ENCODE measurements at places on chromosomes 5 and 9. TPM values are rescaled to one million over a fixed set of nuclear protein-coding genes. Genes with fewer than 3 reads are reported as not detected.
A peak's percentile ranks its signal among the peaks of the same experiment; 100 is the strongest.

DNA sequence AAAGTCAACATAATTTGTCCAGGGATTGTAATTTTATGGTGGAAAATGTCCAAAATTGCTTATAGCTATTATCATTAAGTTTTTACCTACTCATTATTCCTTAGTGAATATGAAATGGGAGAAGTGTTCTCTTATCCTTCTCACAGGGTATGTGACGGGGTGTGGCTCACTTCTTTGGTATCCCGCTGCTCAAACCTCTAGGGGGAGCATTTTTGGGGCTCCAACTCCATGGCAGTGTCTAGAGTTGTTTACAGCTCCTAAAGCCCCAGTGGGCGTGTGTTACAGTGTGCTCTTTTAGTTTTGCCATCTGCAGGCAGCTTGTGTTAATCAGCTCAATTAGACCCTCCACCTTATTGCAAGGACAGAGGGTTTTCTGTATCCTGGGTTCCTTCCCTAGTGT lies 89.4 kb downstream of the CDKN2A start:
- no peak for DNase-seq

DNA sequence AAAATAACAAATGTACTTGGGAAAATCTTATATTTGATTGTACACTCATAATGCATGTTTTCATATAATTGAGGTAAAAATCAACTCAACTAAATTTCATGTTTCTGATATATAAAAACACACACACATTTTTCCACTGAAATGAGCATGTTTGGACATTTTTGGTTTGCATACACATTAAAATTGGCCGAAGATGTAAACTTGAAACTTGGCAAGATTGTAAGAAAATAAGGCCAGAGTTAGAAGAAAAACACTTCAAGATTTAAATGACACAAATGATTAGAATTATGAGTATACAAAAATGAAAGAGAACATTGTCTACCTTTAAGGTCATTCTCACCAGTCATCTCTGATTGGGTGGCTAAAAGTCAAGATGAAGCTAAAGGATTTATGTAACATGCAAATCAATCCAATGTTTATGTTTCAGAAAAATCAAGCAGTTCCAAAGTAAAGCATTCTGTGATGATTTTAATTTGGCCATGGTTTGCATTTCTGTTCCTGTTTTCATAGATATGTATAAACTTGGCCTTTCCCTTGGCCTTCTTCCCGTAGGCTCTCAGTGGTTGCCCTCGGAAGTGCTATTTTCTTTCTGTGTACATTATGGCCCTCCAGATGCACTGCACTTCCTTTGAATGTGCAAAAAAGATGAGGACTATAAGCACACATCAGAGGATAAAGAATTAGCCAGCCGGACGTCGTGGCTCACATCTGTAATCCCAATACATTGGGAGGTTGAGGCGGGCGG lies 1105.4 kb upstream of the DMAC1 start:
- no peak for DNase-seq

DNA sequence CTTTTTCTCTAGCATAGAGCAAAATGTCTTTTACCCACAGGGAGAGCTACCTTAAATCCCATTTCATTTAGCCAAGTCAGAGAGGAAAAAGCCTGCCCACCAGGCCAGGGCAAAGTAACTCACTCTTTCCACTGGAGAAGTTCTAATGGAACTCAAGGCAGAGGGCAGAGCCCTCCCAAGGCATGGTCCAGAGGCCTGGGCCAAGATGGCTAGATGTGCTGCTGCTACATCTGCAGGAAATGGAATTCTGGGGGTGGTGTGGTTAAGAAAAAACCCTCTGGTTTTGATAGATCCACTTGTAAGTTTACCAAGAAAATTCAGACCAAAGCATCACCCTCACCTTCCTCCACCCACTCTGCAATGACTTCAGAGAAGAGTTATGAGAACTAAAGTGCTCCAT lies 37.3 kb downstream of the CSF2 start:
- DNase-seq, result no peak

GRCh38 chr9:33908749-33909148 lies 91.8 kb downstream of the UBE2R2 start:
- DNase-seq, result no peak

DNA sequence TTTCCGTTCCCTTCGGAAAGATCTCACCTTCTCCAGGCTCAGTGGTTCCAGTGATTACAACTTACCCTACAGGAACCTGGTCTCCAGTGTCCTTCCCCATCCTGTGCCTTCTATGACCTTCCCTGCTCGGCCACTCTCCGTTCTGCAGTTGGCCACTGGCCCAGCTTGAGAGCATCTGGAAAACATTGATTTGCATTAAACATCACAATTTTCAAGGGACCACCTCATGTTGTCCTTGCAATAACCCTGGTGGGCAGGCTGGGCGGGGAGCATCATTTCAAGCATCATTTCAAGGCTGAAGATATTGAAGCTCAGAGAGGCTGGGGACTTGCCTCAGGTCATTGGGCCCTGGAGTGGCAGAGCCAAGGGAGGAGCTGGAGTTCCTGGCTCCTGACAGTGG lies 177.4 kb downstream of the SEC61B start:
- DNase-seq, result no peak

DNA sequence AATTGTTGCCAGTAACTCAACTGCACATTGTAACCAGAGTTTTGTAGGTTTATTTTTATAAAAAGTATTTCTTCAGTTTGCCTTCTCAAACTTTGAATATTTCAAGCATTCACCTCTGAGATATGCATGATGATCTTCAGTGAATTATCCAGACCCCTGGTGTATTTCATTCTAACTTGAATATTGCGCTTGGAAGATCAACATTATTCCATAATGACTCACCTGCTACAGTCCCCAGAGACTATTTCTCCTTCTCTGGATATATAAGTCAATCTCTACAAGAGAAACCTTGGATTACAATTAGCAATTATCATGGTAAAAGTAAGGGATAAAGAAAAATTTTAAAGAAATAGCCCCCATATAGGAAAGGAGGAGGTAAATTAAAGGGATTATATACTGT lies 1041.0 kb downstream of the TLE1 start:
- DNase-seq, result no peak

- no peak for DNase-seq
Observed at GRCh38 chr9:138075496-138075895, 197.9 kb downstream of the CACNA1B start.

DNA sequence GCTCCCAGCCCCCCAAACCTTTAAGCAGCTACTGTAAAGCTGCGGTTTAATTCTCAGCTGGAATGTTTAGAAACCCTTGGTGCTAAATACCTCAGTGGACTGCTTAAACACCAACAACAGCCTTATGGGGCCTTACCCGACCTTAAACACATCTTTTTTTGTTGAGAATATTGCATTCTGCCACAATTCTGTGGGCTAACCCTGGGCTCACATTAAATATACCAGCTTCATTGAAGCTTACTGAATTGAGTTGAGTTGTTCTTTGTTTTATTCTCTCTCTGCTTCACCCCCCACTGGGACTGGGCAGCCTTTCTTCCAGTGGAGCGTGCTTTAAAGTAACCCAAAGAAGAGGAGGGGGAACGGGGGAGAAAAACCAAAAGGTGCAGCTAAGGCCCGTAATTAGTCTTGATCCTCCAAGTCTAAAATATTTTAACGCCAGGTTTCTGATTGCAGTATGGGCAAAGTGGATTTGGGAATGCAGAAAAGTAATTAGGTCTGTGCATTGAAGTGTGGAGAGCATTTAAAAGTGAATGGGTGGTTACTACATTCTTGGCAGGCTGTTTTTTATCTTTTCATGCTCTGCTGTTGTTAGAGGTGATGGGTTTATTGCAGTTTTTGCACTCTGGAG lies 281.2 kb downstream of the NR2F1-AS1 start:
- DNase-seq, result no peak

DNA sequence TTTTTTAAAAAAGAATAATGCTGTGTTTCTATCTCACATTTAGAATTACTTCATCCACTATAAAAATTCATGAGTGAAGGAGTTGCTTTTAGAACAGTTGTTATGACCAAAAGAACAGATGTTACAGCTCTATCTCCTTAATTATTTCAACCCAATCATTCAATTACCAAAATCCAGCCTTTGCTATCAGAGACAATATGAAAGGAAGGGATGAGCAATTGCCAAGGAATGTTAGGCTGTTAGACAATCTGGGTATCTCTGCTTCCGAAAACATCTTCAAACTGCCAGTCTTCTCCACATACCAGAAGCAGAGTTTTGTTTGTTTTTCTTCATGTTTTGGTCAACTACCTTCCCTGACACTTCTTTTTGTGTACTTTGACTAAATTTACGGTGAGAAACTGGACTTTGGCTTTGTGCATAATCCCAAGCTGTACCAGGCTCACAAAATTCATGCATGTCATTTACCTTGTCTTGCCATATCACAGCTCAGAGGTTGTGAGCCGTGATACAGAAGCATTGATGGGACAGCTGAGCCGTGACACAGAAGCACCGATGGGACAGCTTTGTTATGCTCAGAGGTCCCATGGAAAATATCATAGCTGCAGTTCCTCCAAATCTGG lies 405.5 kb downstream of the KIF4B start:
- DNase-seq, result no peak

DNA sequence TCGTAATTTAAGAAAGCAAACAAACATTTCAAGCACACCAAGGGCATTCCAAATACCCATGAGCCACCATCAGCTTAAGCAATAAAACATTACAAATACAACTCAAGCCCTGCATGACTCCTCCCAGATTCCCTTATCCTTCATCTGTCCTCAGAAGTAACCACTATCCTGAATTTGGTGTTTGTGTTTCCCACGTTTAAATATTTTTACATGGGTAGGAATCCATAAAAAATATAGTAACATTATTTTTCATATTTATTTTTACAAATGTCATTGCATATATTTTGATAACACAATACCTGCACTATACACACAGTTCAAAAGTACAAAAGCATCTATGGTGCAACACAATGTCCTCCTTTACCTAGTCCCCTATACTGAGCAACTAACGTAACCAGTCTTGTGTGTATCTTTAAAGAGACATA lies 6.4 kb downstream of the PRKAA1 start:
- DNase-seq, result no peak

DNA sequence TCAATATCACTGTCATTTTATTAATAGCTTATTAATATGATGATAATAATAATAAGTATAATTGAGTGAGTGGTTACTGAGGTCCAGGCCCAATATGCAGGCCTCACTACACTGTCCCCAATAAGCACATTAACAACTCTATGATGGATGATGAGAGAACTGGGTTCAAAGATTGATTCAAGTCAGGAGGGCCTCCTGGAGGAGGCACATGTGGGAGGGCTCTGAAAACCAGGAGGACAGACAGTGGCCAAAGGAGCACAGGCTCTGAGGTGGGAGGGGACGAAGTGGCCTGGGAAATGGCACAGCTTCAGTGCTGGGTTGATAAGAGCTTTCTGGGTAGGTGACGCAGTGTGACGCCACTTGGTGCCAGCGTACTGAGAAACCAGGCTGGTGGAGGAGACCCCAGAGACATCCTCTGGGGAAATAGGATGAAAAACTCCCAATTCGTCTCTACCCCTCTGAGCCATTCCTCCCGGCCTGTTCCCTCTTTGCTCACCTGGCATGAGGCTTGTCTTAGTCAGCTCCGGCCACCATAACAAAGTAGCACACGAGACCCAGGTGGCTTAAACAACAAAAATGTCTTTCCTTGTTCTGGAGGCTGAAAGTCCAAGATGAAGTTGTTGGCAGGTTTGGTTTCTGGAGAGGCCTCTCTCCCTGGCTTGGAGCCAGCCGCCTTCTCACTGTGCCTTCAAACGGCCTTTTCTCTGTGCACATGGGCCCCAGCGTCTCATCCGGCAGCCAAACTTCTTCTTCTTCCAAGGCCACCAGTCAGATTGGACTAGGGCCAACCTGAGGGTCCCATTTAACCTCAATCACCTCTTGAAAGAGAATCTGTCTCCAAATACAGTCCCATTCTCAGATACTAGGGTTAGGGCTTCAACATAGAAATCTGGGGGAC lies 31.6 kb downstream of the NTNG2 start:
- DNase-seq, result no peak

DNA sequence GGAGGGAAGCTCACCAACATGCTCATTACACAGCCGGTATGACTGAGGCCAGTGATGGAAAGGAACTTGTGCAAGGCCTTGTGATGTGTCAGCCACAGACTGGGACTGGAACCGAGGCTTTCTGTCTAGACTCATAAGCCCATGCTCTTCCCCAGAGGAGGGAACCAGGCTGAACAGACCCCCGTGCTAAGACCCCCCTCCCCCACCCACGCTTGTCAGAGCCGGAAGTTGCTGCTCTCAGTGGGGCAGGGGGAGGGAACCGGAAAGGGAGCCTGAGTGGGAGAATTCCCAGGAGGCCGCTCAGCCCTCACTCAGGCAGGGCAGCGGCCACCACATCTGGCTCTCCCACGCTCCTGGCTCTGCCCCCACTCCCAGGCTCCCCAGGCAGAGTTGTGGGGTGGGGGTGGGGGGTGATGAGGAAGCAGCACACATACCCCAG lies 4.1 kb upstream of the PDGFRB start:
- no peak for DNase-seq

DNA sequence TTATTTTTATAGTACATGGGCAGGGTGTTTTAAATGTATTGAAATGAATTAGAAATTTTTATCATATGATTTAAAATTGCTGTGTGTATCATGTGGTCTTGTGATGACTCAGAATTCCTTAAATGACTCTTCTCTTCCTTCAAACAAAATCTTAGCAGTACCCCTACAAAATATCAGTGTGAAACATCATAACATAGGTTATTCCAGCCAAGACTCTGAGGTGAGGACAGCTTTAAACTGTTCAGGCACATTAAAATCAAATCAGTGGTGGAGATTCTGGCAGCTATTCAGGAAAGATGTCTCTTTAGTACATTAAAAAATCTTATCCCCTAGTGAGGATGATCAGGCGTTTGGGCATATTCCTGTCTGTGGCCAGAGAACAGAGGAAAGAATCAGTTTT lies 174.0 kb downstream of the MAN2A1 start:
- DNase-seq, result peak; percentile 32

DNA sequence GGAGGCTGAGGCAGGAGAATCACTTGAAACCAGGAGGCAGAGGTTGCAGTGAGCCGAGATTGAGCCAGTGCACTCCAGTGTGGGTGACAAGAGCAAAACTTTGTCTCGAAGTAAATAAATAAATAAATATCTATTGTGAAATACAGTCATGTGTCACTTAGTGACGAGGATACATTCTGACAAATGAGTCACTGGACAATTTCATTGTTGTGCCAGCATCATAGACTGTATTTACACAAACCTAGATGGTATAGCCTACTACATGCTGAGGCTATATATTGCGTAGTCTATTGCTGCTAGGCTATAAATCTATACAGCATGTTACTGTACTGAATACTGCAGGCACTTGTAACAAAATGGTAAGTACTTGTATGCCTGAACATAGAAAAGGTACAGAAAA lies 61.1 kb upstream of the CCL21 start:
- DNase-seq, result no peak

- no peak for DNase-seq
Observed at GRCh38 chr5:10445352-10445751, 3.7 kb downstream of the ROPN1L start.

GRCh38 chr5:157485811-157486210 lies 25.8 kb downstream of the NIPAL4 start:
- DNase-seq, result no peak

- DNase-seq, result no peak
Observed at GRCh38 chr9:38164659-38165221, 95.7 kb upstream of the SHB start.

Gene CCDC180
- 8.4 TPM for polyA plus RNA-seq

Gene ZNF483
- 0.58 TPM for polyA plus RNA-seq

Gene FOXB2
- not detected for polyA plus RNA-seq

Gene ZNF883
- polyA plus RNA-seq, result 5.1 TPM

Gene GADD45G
- 7.5 TPM for polyA plus RNA-seq

Gene LMAN2
- 57.2 TPM for polyA plus RNA-seq

Gene PCDHA4
- 0.35 TPM for polyA plus RNA-seq

All from muscle of arm (tissue), 14 donors.